ENCODE measurements at places on chromosomes 16 and 17.

GRCh38 chr17:79053251-79053925 is 21.2 kb upstream of the ENGASE start:
- DNase-seq: peak; percentile 10

DNA sequence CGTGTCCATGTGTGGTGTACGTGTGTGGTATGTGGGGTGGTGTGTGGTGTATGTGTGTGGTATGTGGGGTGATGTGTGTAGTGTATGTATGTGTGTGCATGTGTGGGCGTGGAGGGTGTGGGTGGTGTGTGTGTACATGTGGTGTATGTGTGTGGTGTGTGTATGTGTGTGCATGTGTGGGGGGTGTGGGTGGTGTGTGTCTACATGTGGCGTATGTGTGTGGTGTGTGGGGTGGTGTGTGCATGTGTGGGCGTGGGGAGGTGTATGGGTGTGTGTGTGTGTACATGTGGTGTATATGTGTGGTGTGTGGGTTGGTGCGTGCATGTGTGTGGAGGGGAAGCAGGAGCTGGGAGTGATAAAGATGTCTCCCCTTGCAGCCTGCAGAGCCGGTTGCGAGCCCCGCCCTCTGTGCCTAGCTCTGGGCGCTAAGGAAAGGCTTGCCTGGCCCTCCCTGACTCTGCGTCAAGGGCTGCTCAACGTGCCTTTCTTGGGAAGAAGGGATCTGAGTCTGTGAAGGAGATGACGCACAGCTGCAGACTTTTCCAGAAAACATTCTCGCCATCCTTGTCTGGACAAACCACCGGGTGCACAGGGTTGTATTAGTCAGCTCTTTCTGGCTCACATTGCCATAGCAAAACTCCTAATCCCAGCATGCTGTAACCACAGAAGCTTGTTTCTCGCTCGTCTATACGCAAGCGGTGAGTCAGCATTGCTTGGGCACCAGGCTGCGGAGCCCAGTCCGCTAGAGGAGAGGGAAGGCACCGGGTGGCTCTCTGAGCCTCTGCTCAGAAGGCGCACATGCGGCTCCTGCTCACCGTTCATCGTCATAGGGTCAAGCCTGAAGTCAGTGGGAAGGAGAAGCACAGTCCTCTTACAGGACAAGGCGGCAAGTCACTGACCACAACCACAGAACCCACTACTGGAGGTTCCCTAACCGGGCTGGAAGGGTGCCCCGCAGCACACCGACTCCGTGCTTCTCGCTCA is 2.0 kb upstream of the CD300H start:
- no peak for DNase-seq

DNA sequence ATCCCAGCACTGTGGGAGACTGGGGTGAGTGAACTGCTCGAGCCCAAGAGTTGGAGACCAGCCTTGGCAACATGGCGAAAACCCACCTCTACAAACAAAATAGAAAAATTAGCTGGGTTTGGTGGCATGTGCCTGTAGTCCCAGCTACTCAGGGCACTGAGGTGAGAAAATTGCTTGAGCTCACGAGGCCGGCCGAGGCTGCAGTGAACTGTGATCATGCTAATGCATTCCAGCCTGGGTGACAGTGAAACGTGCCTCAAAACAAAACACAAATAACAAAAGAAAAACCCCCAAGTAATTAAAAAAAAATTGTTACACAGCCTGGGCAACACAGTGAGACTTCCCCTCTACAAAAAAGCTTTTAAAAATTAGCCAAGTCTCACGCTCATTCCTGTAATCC is 5.0 kb downstream of the CCDC47 start:
- peak; percentile 16 for DNase-seq

DNA sequence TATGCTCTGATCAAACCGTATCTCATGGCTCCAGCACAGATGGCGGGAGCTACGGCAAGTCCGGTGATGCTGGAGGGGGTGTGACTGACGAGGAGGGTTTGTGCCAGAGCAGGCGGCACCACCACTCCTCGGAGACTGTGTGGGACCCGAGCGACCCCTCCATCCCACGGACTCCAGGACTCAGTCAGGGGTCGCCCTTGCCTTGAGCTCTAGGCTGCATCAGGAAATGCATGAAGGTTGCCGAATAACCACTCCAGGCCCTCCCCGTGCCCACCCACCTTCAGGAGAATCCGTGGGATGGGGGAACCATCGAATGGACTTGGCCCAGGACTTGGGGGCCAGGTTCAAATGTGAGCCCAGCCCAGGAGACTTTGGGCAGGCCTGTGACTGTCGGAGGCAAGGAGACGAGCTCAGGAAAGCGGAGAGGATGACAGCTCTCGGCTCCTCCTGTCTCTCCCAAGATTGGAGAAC is 60.2 kb upstream of the ZNF469 start:
- no peak for DNase-seq

- DNase-seq: no peak
Measured at GRCh38 chr17:21029515-21029914, 13.3 kb downstream of the USP22 start.

DNA sequence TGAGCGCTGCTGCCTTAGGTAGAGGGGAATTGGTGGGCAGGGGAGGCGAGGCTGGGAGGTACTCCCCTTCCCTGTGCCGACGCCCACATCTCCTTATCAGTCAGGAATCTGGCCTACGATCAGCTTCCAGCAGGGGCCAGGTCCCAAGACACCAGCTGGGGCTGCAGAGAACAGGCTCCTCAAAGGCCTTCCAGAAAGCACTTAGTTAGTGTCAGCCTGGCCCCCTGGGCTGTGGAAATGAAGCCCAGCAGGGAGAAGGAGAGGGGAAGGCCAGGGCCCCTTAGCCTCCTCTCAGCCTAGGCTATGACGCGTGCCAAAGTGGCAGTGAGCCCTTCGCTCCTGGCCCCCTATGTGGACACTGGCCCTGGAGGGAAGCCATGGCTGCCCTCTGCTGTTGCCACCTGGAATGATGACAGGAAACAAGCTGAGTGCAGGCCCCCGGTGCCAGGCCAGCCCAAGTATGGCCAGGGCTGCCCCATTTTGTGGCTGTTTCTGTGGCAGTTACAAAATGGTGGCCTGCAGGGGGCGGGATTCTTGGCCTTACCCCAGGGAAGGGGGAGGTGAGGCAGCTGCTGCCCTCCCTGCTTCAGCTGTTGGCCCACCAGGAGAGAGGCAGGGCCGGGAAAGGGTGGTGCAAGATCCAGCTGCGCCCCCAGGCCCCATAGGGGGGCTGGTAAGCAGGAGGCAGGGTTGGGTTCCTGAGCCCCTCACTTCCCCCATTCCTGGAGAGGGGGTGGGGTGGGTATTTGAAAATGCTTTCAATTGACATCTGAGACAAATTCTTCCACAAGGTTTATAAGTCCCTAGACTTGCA is 11.3 kb downstream of the TBX4 start:
- DNase-seq: peak; percentile 65

DNA sequence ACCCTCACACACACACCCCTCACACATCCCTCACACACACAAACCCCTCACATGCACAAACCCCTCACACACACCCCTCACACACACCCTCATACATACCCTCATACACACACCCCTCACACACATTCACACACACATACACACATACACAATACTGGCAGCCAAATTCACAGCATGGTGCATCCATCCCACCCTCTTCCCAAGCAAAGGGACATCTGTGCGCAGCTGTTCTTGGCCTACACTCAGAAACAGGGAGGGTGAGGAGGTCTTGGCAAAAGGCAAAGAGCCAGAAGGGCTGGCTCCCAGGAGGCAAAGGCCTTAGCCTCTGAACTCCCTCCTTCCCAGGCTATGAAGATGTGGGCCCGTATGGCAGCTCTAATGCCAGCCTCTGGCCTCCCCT is 23.4 kb downstream of the C17orf67 start:
- DNase-seq: no peak

- DNase-seq: no peak
Measured at GRCh38 chr17:4163951-4164350, 21.0 kb downstream of the CYB5D2 start.

GRCh38 chr16:12500771-12501170 is 302.9 kb downstream of the CPPED1 start:
- no peak for DNase-seq

DNA sequence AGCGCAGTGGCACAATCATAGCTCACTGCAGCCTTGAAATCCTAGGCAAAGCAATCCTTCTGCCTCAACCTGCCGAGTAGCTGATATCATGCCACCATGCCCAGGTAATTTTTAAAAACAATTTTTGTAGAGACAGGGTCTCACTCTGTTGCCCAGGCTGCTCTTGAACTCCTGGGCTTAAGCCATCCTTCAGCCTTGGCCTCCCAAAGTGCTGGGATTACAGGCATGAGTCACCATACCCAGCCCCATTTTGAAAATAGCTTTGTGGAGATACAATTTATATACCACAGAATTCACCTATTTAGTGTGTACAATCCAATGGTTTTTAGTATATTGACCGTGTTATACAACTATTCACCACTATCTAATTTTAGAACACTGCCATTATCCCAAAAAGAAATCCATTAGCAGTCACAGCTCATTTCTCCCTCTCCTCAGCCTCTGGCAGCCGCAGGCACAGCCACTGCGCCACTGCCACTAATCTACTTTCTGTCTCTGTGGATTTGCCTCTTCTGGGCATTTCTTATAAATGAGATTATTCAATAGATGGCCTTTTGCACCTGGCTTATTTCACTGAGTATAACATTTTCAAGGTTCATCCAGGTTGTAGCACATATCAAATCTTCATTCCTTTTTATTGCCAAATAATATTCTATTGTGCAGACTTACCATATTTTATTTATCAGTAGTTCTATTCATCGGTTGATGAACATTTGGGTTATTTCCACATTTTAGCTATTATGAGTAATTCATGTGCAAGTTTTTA is 6.5 kb downstream of the RNF157 start:
- no peak for DNase-seq

DNA sequence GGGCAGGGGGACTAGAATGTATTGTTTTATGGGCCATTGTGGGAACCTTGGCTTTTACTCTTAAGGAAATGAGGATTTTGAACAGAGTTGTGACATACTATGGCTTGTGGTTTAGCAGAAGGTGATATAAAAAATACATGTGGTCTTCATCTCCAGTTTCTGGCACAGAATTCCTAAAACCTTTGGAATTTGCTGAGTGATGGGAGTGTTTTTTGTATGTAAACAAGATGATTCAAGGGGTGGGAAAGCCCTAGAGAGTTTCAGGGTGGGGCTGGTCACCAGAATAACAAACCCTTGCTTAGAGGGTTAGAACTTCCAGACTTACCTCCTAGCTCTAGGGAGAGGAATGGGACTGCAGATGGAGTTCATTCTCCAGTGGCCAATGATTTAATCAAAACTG is 316.1 kb downstream of the PHKB start:
- no peak for DNase-seq

DNA sequence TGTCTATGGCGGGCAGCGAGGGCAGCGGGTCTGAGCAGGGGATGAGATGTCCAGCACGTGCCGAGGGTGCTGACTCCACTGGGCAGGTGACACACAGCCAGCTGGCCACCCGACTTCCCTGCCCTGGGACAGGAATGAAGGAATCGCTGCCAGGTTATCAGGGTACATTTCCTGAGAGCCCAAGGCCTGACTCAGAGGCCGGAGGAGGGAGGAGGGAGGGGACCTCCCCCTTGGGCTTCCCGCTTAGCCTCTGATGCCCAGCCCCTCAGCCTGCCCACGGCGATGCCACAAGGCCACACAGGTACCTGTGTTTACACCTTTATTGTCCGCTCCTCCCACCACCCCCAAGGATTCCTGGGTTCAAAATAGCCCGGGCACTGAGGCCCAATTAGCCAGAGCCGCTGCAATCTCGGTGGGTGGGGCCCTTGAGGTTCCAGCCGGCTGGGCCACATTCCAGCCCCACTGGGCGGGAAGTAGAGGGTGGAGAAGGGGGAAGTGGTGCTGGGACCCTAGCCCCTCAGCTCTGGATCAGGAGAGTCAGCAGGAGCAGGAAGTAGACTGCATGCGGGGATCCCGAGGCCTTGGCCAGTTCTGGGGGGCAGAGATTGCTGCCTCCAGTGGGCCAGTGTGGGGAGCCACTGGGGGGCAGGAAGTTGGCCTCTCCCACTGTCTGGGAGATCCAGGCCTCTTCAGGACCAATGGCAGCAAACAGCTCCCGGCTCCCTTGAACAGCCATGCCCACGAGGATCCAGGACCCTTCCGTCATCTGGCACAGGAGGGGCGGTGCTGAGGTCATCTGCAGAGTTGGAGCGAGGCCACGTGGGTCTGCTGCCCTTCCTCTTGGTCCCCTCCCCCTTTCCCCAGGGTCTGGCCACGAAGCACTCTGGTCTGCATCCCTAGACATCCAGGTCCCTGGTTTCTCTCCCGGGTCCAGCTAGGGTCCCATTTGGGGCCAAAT is 3.4 kb upstream of the PRSS8 start:
- DNase-seq: peak; percentile 92

DNA sequence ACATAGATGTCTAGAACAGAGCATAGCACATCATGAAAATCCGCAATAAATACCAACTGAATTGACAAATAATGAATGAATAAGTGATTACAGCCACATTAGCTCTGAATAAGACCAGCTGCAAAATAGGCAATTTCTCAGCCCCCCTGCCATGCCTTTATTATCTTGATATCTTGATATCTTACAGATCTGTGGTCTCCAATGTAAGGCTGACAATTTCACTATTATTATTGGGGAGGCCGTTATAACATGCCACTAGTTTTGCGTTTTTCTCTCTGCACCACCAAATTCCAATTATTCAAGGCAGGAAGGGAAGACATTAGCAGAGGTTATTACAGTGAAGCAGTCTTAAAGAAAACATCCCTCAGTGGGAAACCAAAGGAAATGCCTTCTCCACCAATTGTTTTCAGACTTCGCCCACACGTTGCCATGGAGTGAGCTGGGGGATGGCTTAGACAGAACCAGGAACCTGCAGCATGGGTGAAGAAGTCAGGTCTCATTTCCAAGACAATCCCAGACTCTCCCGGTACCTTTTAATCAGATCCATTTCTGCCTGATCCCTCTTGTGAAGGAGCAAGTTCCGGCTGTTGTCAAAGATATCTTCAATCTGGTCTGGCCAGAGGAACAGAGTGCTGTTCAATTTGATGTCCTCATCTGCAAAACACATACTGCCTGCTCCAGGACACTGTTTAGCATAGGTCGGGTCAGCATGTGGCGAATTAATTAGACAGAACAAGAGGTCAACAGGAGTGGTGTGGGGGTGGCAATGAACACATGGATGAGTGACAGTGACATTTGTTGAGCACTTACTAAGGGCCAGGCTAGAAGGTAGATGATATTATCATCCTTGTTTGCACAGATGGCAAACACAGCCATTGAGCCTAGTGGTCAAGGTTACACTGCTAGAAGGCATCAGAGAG is 46.4 kb downstream of the DNAH3 start:
- no peak for DNase-seq

- DNase-seq: no peak
Measured at GRCh38 chr17:27544350-27545131, 86.4 kb upstream of the LGALS9 start.

GRCh38 chr17:5699814-5700213 is 115.5 kb upstream of the NLRP1 start:
- DNase-seq: no peak

- no peak for DNase-seq
Measured at GRCh38 chr17:73027130-73027741, 65.3 kb downstream of the SLC39A11 start.

DNA sequence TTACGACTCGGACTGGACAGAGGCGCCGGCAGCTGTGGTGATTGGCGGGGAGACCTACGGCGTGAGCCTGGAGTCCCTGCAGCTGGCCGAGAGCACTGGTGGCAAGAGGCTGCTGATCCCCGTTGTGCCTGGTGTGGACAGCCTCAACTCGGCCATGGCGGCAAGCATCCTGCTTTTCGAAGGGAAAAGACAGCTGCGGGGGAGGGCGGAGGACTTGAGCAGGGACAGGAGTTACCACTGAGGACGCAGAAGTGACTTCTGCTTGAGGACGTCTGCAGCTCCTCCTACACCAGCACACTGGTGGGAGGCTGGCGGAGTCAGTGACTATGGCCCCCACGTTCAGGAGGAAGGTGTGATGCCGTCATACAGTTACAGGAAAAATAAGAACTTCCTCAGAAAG is 9.7 kb downstream of the MRM3 start:
- DNase-seq: no peak

Data from upper lobe of right lung (tissue), 1 donor.